ENCODE measurements at places on chromosomes 5 and 9. TPM values are rescaled to one million over a fixed set of nuclear protein-coding genes. Genes with fewer than 3 reads are reported as not detected.

CDC20B gene
- total RNA-seq, result not detected

EDIL3 gene
- total RNA-seq, result 68.1 TPM

SAXO1 gene
- total RNA-seq, result 0.11 TPM

PCDHGB2 gene
- 12.2 TPM for total RNA-seq

NDST1 gene
- total RNA-seq, result 71.5 TPM

ADRB2 gene
- total RNA-seq, result 11.2 TPM

GCNT4 gene
- 0.43 TPM for total RNA-seq

DNA sequence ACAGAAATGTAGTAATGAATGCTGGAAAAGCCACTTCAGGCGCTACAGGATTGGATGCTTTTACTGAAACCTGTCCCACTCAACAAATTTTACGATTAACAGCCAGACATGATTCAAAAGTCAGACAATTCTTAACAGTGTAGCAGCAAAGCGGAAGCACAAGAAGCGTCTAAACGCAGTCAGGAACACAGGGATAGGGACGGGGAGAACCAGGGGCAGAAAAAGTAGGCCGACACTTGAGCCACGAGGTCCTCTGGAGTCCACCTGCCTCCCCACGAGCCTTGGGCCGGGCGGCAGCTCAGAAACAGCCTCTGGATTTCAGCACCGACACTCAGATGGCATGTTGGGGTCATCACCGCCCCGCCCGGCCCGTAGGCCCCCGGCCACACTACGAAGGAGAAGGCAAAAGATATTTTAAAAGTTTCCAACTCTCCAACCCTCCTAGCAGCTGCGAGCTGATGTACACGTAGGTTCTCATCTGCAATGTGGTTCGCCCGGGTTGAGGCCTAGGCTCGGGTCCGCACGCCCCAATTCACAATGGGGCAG, 615 bp downstream of the RACK1 start:
- DNase-seq, result no peak

- DNase-seq, result no peak
Observed at GRCh38 chr5:155943516-155944407, 383.2 kb upstream of the SGCD start.

DNA sequence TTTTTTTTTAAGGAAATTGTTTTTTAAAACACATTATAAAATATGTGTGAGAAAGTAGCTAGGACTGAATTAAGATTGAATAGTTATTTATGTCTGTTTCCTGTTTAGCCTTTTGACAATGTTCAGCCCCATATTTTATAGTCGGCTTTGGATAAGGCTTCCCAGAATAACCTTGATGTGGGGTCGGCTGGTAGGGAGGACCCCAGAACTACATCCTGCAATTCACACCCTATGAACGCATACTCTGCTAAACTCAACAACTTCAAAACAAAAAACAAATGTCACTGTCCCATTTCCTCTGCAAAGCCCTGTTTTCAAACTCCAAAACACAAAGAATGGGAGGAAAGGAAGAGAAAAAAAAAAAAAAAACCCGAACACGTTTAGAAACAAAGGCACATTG, 63.1 kb downstream of the ARL15 start:
- no peak for DNase-seq

GRCh38 chr5:8391911-8392310, 523.0 kb downstream of the MTRR start:
- no peak for DNase-seq

- DNase-seq, result no peak
Observed at GRCh38 chr5:152650413-152650812, 245.3 kb upstream of the NMUR2 start.

Measured in ascending aorta (tissue), 2 donors.